ENCODE measurements at places on chromosomes 2 and 18. TPM values are rescaled to one million over a fixed set of nuclear protein-coding genes. Genes with fewer than 3 reads are reported as not detected.
A peak's percentile ranks its signal among the peaks of the same experiment; 100 is the strongest.

C2orf80 gene
- total RNA-seq: not detected

RASGRP3 gene
- total RNA-seq: 11.8 TPM

SERPINB13 gene
- not detected for total RNA-seq

DNA sequence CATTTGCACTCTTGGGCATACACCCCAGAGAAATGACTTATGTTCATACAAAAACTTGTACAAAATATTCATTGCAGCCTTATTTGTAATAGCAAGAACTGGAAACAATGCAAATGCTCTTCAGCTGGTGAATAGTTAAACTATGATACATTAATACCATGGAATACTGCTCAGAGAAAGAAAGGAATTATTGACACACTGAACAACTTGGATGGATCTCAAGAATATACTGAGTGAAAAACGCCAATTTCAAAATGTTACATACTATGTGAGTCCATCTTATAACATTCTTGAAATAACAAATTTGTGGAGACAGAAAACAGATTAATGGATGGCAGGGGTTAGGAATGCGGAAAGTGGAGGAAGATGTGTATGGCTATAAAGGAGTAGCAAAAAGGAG lies 17.2 kb downstream of the LNPK start:
- no peaks in the 10 kb centered on the region for H3K27me3 ChIP-seq
- H3K36me3 ChIP-seq: peaks cover 24% of the 10 kb centered on the region
- DNase-seq: no peak
- H3K4me3 ChIP-seq: no peak overlapping the region

- H3K4me1 ChIP-seq: no peaks in the 10 kb centered on the region
- no peak overlapping the region for H3K27ac ChIP-seq
- H3K27me3 ChIP-seq: peaks cover 7% of the 10 kb centered on the region
- H3K36me3 ChIP-seq: no peaks in the 10 kb centered on the region
- DNase-seq: no peak
- H3K4me3 ChIP-seq: no peak overlapping the region
These were observed 135.3 kb upstream of the SH3BP4 start for GRCh38 chr2:234816491-234816890.

- DNase-seq: no peak
- no peak overlapping the region for H3K27ac ChIP-seq
- H3K27me3 ChIP-seq: peaks cover 13% of the 10 kb centered on the region
- H3K4me3 ChIP-seq: no peak overlapping the region
- H3K4me1 ChIP-seq: peaks cover 12% of the 10 kb centered on the region
These were observed 187.6 kb upstream of the SPRED2 start for GRCh38 chr2:65620026-65620425.

DNA sequence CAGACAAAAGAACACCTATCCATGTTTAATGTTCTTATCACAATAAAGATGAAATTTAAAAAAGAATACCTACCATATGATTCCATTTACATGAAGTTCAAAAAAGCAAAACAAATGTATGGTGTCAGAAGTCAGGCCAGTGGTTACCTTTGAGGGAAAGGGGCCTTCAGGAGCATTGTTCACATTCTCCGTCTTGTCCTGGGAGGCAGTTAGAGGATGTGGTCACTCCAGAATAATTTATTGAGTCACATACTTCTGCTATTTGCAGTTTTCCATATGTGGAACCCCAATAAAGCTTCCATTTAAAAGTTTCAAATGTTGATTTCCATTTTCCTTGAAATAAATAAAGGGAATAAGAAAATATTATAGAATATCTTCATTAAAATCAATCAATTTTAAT lies 41.6 kb upstream of the POU3F3 start:
- H3K27ac ChIP-seq: no peak overlapping the region
- no peak for DNase-seq
- H3K36me3 ChIP-seq: no peaks in the 10 kb centered on the region
- H3K27me3 ChIP-seq: no peaks in the 10 kb centered on the region
- no peak overlapping the region for H3K4me3 ChIP-seq
- H3K4me1 ChIP-seq: no peaks in the 10 kb centered on the region

- H3K4me1 ChIP-seq: peaks cover 16% of the 10 kb centered on the region
- no peak overlapping the region for H3K4me3 ChIP-seq
- no peak overlapping the region for H3K27ac ChIP-seq
- H3K36me3 ChIP-seq: peaks cover 28% of the 10 kb centered on the region
These were observed 4.0 kb downstream of the COPS9 start for GRCh38 chr2:240131941-240132650.

- no peak overlapping the region for H3K27ac ChIP-seq
- H3K36me3 ChIP-seq: no peaks in the 10 kb centered on the region
- no peaks in the 10 kb centered on the region for H3K4me1 ChIP-seq
These were observed 39.2 kb downstream of the FAM161A start for GRCh38 chr2:61814539-61815160.

DNA sequence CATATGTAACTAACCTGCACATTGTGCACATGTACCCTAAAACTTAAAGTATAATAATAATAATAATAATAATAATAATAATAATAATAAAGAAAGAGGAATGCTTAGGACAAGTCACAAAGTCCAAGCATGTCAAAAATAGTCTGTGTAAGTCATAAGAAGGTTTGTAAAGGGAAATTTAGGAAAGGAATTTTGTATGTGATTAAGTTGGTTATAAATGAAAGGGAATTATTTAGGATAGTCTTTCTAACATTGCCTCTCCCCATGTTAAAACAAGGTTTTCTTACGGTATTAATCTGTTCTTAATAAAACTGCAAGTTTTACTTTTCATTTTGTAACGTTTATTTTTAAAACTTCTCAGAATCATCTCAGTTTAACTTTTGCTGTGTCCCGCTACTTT lies 62.8 kb downstream of the SESTD1 start:
- no peak for DNase-seq
- H3K4me1 ChIP-seq: no peaks in the 10 kb centered on the region
- H3K27me3 ChIP-seq: no peaks in the 10 kb centered on the region
- H3K4me3 ChIP-seq: no peak overlapping the region
- peaks cover 4% of the 10 kb centered on the region for H3K36me3 ChIP-seq

DNA sequence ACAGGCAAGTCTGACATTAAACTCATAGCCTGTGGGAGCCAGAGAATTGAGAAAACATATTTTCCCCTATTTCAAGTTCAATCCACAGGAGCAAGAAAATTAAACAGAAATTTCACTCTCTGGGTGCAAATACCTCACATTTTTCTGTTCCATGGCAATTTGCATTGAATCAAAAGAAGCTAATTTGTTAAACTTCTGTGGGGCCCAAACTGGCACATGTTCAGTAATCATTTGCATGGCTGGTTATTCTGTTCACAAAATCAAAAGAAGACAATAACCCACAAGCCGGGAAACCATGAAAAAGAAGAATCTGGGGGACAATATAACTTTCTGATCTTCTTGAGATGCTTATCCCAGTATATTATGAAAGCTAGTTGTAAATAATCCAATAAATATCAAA lies 363.1 kb downstream of the LRP1B start:
- H3K4me1 ChIP-seq: no peaks in the 10 kb centered on the region
- no peak overlapping the region for H3K27ac ChIP-seq
- H3K27me3 ChIP-seq: no peaks in the 10 kb centered on the region

DNA sequence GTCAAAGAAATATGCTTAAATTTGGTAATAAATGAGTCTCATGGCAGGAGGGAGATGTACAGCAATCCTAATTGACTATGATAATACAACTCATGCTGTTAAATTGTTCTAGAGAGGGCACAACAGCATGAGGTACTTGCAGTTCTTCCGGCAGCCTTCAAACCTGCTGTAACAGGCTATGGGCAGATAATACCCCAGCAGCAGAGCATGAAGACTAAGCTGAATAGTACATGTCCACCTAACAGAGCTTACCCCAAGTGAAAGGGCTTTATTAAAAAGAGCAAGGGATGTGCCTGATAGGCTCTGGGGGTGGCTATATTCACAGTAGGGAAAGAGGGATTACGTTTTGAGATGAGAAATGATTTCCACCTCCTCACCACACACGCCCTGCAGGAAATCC lies 28.9 kb downstream of the MRO start:
- H3K27ac ChIP-seq: no peak overlapping the region
- peaks cover 16% of the 10 kb centered on the region for H3K27me3 ChIP-seq
- no peak for DNase-seq
- no peaks in the 10 kb centered on the region for H3K4me1 ChIP-seq
- H3K4me3 ChIP-seq: no peak overlapping the region

- no peaks in the 10 kb centered on the region for H3K27me3 ChIP-seq
- no peaks in the 10 kb centered on the region for H3K36me3 ChIP-seq
- no peak overlapping the region for H3K27ac ChIP-seq
These were observed 157.0 kb upstream of the NDUFV2 start for GRCh38 chr18:8945514-8945913.

DNA sequence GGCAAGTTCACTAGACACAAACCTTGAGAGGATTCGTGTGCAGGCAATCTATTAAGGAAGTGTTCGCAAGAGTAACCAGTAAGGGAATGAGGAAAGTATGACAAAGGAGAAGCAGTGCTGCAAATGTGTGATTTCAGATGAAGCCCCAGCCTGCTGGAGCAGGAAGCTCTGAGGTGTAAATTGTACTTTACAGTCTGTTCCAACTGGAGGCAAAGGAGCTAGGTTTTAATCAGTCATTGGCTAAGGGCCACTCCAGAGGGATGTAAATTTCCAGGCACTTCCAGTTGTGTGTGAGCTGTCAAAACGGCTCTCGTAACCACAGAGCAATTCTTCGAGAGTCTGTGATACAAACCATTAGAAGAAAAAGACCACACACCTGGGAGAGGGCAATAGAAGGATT lies 359.5 kb upstream of the FAM98A start:
- no peak overlapping the region for H3K27ac ChIP-seq
- H3K36me3 ChIP-seq: no peaks in the 10 kb centered on the region
- no peak overlapping the region for H3K4me3 ChIP-seq
- H3K27me3 ChIP-seq: no peaks in the 10 kb centered on the region
- no peaks in the 10 kb centered on the region for H3K4me1 ChIP-seq
- no peak for DNase-seq

GRCh38 chr2:54657664-54658083 lies 65.8 kb upstream of the EML6 start:
- no peak overlapping the region for H3K27ac ChIP-seq
- peak; percentile 31 for DNase-seq
- H3K27me3 ChIP-seq: no peaks in the 10 kb centered on the region
- H3K4me1 ChIP-seq: peaks cover 16% of the 10 kb centered on the region
- H3K36me3 ChIP-seq: peaks cover 76% of the 10 kb centered on the region
- H3K4me3 ChIP-seq: no peak overlapping the region

GRCh38 chr2:86221066-86221684 lies 21.9 kb downstream of the MRPL35 start:
- peaks cover 7% of the 10 kb centered on the region for H3K36me3 ChIP-seq
- peaks cover 56% of the 10 kb centered on the region for H3K4me1 ChIP-seq
- H3K27ac ChIP-seq: no peak overlapping the region
- H3K4me3 ChIP-seq: no peak overlapping the region
- H3K27me3 ChIP-seq: no peaks in the 10 kb centered on the region

- H3K27me3 ChIP-seq: peaks cover 7% of the 10 kb centered on the region
- H3K36me3 ChIP-seq: no peaks in the 10 kb centered on the region
- H3K27ac ChIP-seq: no peak overlapping the region
- no peak for DNase-seq
These were observed 242.9 kb upstream of the ID2 start for GRCh38 chr2:8438996-8439395.

DNA sequence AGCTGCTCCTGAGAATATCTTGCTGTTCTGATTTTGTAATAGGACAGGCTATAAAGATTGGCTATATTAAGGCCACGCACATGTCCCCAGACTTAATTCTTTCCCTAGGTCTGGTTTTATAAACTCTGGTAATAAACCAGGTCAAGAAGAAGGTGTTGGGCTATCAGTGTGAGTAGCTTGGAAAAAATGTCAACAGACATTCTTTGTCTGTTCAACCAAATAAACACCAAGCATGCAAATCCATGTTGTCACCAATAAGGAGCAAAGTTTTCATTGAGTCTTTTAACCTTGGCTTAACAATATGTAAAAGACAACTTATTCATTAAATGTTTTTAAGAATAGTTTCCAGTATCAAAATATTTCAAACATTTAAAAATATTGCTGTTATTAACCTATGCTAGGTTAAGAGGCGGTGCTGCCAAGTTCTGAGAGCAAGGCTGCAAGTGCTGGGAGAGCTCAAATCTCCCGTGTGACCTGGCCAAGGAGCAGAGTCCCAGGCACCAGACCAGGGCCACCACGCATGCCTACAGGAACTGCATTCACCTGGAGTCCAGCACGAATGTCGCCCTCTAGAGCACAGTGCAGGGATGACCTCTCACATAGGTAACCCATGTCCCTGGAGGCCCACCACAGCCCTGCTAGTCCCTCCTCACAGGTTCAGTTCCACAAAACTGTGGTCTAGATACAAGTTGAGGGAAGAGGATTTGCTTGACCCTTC lies 120.5 kb upstream of the POU3F3 start:
- H3K4me3 ChIP-seq: no peak overlapping the region
- H3K36me3 ChIP-seq: no peaks in the 10 kb centered on the region
- H3K4me1 ChIP-seq: peaks cover 11% of the 10 kb centered on the region
- peak; percentile 12 for DNase-seq

DNA sequence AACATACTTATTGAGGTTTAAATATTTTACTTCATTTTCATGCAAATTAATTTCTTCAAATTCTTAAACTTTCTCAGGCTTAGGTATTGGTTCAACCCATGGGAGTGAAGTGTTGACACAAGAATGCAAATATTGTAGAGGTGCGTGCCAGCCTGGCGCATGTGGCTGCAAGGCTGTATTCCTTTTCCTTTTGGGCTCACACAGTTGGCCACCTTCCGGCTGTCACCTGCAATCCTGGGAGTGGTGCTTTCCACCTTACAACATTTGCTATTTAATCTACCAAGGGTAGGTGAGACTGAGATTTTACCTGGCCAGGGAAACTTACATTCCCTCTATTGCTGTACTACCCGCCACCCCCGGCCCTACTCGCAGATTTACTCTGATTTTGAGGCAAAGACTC lies 141.1 kb downstream of the DCC start:
- no peak for DNase-seq
- no peaks in the 10 kb centered on the region for H3K36me3 ChIP-seq
- no peak overlapping the region for H3K27ac ChIP-seq
- no peaks in the 10 kb centered on the region for H3K27me3 ChIP-seq
- H3K4me1 ChIP-seq: no peaks in the 10 kb centered on the region

GRCh38 chr18:73719611-73720010 lies 428.0 kb downstream of the FBXO15 start:
- no peak for DNase-seq
- H3K36me3 ChIP-seq: no peaks in the 10 kb centered on the region
- no peak overlapping the region for H3K4me3 ChIP-seq
- no peaks in the 10 kb centered on the region for H3K27me3 ChIP-seq
- H3K27ac ChIP-seq: no peak overlapping the region

DNA sequence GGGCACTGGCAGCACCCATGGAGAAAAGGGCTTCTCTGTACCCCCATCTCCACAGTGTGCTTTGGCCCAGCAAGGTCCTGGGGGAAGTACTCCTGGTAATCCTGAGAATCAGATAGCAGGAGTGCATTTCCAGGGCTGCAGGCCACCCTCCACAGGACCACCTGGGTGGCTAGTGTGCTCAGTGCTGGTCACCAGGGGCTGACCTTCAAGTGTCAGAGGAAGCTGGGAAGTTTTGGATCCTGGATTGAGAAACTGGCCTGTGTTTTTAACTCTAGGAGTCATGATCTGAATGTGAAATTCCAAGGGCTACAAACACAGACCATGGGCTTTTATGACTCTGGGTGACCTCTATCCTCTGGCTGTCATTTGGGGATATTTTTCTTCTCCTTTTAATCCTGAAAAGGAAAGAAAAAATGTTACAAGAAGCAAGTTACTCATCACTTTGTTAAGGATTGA lies 9.3 kb downstream of the RHOB start:
- H3K4me1 ChIP-seq: no peaks in the 10 kb centered on the region
- H3K36me3 ChIP-seq: no peaks in the 10 kb centered on the region
- H3K27me3 ChIP-seq: peaks cover 36% of the 10 kb centered on the region
- H3K27ac ChIP-seq: no peak overlapping the region
- no peak for DNase-seq
